ENCODE measurements at places on chromosomes 5 and 9.

GRCh38 chr5:4882186-4882585 is 257.9 kb upstream of the ADAMTS16 start:
- DNase-seq = no peak

DNA sequence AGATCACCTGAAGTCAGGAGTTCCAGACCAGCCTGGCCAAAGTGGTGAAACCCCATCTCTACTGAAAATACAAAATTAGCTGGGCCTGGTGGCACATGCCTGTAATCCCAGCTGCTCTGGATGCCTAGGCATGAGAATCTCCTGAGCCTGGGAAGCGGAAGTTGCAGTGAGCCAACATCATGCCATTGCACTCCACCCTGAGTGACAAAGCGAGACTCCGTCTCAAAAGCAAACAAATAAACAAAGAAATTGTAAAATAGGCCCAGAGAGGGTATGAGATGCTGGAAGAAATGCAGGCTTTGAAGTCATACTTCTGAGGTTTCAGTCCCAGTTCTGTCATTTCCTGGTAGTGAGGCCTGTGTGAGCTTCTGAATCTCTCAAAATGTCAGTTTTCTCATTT is 5.3 kb upstream of the ARHGEF37 start:
- no peak for DNase-seq

GRCh38 chr5:41736641-41737040 is 133.6 kb downstream of the OXCT1 start:
- DNase-seq = no peak

GRCh38 chr9:127174386-127175318 is 52.2 kb upstream of the ANGPTL2 start:
- DNase-seq = no peak

DNA sequence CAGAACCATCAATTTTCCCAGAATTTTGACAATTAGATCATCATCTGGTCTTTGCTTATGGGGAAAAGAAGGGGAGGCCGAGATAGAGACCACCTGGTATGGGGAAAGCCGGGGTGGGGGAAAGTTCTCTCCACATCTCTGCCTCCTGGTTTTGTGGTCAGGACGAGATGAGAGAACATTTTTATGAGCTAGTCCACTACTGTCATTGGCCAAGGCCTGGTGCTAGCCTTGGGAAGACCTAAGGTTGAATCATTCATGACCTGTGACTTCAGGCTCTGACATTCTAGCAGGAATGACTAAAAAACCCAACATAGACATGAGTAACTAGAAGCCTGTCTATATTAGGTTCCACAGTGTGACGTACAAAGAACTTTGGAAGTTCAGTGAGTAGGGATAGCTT is 135.2 kb downstream of the PTTG1 start:
- no peak for DNase-seq

- DNase-seq = no peak
Measured at GRCh38 chr5:134000091-134000511, 4.7 kb downstream of the VDAC1 start.

DNA sequence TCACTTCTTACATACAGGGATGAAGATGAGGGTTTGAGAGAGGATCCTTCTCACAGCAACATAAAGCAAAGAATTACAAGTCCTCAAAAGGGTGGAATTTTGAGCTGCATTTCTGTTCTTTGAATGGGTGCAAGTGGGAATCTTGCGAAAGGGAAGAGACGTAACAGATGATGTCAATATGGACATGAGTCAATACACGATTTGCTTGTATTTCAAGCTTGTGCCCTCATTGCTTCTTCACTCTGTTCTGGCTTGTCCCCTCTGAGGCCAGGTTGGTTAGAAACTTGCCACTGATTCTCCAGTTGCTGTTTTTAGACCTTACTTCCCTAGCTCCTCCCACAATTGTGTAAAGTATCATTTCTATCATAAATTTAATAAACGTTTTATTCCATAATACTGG is 104.8 kb upstream of the CLINT1 start:
- DNase-seq = no peak
